ENCODE measurements at places on chromosomes 11 and 22.

DNA sequence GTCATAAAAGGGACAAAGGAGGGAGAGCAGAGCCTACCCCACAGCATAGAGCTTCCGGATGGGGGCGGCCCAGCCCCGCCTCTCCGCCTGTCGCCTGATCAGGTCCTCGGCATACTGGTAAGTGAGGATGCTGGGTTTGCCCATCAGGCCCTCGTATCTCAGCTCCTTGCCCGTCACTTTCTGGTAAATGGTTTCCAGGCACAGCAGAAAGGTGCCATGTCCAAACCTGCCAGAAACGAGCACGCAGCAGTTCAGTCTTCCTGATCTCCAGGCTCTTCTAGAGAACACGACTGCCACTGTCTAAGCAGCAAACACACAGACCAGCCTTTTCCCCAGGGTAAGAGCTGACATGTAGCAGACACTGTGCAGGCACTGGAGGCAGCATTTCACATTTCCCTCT lies 17.4 kb upstream of the TMEM121B start:
- DNase-seq, result no peak

- DNase-seq, result peak; percentile 95
Observed at GRCh38 chr11:122749005-122749687, 89.2 kb upstream of the CRTAM start.

DNA sequence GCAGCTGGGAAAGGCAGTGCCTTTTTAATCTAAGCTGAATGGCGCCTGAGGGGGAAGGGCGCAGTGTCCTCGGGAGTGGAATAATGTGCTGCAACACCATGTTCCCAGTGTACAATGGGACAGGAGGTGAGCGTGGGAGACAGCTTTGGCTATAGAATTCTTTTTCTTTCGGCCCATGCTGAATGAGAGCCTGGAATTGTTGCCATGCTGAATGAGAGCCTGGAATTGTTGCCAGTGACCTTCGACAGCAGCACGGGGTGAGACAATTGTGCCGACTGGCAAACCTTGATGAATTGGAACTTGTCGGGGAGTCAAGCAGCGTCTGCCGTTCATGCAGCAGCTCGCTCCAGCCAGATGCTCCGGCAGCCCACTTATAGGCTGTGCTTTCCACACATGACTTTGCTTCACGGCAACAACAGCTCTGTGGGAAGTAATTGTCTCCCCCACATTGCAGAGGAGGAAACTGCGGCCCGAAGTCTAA lies 141.4 kb upstream of the E2F8 start:
- no peak for DNase-seq

GRCh38 chr11:126722956-126723664 lies 277.5 kb downstream of the KIRREL3 start:
- no peak for DNase-seq

- DNase-seq, result no peak
Observed at GRCh38 chr11:131402040-131402439, 31.6 kb downstream of the NTM start.
